ENCODE measurements at places on chromosomes 1 and 21.

DNA sequence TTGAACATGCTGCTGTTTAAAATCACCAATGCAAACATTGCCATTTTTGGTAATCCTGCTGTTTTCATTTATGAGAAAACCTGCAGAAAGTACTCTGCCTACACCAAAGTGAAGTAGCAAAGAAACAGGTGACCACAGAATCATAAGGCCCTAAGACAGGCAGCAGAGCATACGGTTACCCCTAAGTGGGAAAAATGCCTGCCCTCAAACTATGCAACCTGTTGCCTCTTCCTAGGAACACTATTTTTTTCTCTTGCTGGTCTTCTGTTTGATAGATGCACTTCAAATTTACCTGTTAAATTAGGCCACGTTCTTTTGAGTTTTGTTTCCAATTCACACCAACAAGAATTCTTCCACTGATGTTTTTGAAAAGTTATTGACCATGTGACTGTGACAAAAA, 89.5 kb upstream of the RAB4A start:
- no peak for DNase-seq

DNA sequence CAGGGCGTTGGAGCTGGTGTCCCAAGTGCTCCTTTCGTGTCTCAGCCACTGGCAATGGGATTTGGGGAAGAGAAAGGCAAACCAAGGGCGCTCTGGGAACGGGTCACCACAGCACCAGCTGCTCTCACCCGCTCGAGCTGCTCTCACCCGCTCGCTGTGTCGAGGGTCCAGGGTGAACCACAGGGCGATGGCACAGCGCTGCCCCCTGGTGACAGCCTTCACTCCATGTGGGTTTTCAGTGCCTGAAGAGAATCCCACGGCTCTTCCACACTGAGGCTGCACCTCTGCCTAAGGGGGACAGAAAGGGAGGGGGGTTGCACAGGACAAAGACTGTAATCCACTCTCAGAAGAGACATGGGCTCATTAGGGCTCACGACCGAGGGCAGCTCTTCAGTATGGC, 7.1 kb upstream of the CLDN19 start:
- peak; percentile 45 for DNase-seq

DNA sequence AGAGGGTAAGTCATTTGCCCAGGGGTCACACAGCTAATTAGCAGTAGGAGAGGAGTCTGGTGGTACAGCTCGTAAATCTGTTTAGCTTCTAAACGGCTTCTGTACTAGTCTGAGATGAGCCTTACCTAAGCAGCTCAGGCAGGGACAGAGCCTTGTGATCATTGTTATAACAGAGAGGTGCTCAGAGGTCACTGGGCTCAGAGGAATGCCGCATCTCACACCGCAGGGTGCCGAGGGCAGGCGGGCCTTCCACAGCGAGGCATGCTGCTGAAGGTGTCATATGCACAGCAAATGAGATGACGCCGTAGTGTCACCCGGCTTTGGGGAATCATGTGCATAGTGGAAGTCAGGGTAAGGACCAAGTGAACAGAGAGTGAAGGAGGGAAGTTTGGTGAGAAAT, 305.2 kb upstream of the FMN2 start:
- no peak for DNase-seq

DNA sequence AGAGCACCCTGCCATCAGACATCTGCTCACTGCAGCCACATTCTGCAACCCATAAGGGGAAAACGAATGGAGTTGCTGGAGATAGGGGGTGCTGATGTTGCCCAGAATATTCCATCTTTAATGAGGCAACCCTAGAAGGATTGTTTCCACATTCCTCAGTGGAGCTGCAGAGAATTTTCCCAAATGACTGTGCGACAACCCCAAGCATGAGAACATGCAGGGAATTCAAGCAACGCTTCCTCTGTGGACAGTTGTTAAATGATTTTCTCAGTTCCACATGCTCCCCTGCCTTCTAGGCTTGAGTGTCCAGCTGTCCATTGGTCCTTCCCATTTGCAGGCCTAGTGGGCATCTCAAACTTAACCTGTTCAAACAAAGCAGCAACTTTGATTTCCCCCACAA, 20.5 kb upstream of the UBL4B start:
- no peak for DNase-seq

- no peak for DNase-seq
Measured at GRCh38 chr21:28675331-28676041, 317.2 kb downstream of the LTN1 start.
